ENCODE measurements at places on chromosomes 3 and 15.

DNA sequence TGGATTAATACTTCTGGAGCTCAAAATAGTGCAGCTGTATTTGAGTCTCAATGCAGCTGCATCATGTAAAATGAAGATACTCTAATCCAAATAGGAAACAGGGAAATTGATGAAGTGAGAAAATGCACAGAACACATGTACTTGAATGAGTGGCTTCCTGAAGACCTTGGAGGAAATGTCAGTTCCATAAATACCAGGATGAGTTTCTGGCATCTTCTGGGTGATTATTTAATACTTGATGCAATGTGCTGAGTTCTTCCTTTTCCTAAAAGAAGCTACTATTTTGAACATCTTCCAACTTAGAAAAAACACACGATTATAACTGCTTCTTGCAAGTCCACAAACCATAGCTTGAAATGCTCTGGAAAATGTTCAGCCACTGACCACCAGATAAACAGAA is 162.8 kb downstream of the SLC9A9 start:
- DNase-seq: no peak

GRCh38 chr3:41223078-41223477 is 23.8 kb downstream of the CTNNB1 start:
- no peak for DNase-seq

- no peak for DNase-seq
These were observed 1.0 kb upstream of the GALNT15 start for GRCh38 chr3:16173283-16174025.

DNA sequence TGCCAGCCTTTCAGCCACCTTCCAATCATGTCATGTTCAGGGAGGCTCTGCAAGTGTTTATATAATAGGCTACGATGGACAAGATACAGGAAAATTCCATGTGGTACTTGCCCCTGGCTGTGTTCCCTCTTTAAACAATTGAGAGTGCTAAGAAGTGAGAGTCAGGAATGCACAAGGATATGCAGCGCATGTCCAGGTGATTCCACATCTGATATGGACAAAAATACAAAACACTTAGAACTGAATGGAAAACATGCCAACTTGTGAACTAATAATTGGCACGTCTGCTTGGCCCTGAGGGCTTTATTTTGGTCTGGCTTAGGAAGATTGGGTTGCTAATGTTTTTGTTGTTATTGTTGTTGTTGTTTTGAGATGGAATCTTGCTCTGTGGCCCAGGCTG is 100.9 kb downstream of the CEMIP start:
- DNase-seq: no peak

- no peak for DNase-seq
These were observed 322.7 kb upstream of the ZNF717 start for GRCh38 chr3:76107935-76108570.

DNA sequence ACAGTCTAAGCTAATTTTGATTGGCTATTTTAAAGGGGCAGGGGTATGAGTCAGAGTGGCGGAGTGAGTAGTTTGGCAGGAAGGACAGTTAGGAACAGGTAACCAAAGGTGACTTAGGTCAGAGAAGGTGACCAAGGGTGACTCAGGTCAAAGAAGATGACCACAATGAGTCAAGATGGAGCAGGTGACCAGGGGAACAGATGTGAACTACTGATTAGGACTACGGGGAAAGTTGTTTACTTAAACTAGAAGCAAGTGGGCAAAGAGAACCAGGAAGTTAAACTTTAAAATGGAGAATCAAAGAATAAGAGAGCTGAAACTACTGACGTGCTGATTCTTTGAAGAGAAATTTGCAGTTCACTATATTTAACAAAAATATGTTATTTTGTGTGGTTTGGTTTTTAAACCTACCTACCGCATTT is 14.1 kb upstream of the CA12 start:
- no peak for DNase-seq

DNA sequence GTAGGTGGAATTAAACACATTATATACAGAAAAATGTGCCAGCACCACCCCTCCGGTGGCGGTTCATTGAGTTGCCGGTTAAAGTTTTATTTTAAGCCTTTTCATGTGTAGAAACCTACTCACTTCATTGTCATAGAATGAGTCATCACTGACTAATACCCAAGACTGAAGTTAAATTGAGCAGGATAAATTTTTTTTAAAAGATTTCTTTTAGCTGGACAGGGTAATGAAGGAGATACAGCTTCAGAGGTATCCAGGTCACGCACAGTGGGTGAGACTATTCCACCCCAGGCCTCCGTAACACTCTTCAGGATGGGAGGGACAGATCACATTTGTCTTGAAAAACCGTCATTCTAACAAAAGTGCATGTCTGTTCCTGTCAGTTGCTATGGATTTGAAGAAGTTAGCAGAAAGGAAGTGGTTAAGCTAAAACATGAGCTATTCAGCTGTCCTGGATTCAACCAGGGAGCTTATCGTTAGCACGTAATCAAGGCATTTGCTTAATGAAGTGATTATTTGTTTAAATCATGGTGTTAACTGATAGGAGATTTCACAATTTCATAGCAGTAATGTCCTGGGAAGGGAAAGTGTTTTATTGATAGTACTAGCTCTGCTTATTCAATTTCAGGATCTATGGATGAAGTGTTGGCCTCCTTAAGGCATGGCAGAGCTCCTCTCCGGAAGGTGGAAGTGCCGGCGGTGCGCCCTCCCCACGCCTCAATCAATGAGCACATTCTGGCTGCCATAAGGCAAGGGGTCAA is 23.4 kb downstream of the WHAMM start:
- no peak for DNase-seq

DNA sequence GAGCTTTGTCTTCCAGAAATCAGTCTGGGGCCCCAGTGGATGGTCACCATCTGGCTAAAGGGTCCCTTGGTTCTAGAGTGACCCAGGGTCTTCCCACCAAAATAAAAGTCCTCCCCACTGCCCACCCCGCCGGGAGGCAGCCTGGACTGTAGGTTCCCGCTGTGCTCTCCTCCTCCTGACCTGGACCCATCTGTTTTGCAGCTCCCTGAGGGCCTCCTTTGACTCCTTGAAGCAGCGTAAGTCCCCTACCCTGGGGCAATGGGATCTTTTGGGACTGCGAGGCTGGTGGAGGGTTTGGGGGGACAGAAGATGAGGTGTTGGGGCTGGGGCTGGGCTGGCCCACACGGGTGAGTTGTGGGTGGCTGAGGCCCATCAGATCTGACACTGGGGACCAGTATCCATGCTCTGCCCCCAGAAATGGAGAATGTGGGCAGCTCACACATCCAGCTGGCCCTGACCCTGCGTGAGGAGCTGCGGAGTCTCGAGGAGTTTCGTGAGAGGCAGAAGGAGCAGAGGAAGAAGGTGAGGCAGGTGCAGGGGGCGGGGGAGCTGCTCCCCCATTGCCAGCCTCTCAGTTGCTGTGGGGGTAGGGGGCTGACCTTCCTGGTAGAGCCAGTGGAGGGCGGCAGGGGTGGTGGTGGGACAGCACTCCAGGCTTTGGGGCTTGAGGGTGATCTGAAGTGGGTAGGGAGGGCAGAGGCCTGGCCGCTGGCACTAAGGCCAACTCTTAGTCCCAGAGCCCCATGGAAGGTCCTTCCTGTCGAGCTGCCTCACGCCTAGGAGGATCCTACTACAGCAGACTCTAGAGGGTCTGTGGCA is 30.4 kb downstream of the PSTPIP1 start:
- no peak for DNase-seq

- DNase-seq: peak; percentile 66
These were observed 141.4 kb downstream of the RBPMS2 start for GRCh38 chr15:64634027-64634426.

GRCh38 chr3:195809291-195809785 is 2.4 kb downstream of the MUC4 start:
- no peak for DNase-seq

- DNase-seq: no peak
These were observed 44.5 kb upstream of the FNDC3B start for GRCh38 chr3:171994646-171995428.

DNA sequence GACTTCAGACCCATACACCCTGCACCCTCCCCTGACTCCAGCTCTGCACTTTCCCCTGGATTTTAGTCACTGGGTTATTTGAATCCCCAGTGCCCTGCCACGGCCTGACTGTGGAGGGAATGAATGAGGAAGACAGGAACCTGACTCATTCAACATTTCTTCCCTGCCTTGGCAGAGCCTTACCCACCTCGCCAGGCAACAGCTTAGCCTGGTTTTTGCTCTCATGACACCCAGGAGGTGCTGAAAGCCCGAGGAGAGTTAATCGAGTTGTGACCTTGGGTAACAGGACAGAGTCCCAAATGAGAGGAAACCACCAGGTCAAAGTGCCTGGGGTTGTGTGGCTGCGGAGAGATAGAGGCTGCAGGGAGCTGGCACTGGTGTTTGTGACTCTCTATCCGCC is 128.3 kb downstream of the SMAD6 start:
- DNase-seq: no peak

DNA sequence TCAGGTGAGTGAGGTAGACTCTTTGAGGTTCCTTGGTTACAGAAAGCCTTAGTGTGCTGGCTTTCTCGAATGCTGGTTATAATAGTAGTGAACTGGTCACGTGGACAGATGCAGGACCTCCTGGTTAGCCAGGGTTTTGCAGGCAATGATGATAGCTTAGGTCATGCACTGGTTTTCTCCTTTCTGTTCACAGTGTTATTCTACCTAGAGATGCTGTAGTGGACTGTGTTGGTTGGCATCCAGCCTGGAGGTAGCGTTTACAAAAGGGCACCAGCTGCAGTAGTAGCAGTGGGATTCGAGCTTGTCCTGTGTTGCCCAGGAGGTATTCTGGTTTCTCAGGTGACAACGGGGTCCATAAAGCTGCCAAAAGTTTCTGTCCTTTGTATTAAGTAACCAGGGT is 27.0 kb downstream of the PCCB start:
- DNase-seq: no peak

DNA sequence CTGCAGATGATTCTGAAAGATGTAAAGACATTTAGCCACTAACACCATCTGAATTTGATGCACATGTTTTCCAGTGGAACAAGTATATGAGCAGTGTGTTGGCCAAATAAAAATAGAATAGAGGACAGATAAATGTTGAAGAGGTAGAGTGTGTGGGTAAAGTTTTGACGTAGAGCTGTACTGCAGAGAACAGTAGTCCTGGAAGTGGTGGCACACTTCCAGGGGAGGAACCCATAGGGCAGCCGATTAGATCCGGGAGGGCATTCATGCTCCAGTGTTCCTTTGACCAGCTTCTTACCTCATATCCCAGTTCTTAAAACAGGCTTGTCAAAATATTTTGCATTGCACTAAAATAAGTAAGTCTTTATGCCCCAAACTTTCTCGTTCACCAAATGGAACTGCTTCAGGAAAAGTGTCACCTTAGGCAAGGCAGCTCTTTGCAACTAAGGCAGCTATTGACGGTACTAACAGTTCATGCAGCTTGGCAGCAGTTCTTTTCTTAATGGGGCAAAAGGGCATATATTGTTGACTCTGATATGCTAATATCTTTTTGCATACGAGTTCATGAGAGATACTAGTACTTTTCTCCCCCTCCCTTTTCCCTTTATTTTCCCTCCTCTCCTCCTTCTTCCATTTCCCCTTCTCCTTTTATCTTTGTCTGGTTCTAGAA is 429.3 kb upstream of the AZI2 start:
- DNase-seq: no peak

DNA sequence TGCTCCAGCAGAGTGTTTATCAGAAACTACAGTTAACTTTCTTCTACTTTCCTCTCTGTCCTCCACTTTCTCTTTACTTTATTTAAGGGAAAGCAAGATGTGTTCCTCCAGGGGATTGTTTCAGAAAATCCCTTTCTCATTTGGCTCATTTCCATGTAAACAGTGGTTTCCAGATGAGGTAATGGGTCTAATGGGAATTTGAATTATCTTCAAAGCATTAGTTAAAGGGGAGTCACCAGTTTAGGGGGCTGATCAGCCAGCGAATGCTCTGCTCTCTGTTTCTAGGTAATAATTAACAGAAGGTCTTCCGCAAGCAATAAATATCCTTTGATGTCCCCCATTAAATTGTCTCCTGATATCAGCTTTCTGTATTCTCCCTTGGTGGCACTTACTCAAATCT is 30.4 kb upstream of the ZNF639 start:
- DNase-seq: no peak

- no peak for DNase-seq
These were observed 16.2 kb downstream of the MRAS start for GRCh38 chr3:138364356-138365252.

DNA sequence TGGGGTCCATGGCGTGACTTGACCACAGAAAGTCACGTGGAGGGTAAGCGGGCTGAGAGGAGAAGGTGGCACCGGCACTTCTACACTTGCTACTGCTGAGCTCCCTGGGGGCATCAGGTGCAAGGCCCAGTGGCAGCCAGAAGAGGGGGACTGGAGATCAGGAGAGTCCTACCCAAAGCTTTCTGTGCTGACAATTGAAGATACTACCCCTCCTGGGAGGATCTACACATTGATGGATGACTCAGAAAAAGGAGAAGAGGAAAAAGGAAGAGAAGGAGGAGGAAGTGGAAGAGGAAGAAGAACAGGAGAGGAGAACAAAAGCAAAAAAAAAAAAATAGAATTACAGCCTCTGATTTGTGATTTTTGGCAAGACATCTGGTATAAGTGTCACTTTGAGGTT is 41.2 kb downstream of the MYO5C start:
- DNase-seq: no peak

- DNase-seq: no peak
These were observed 2.6 kb upstream of the AGBL1 start for GRCh38 chr15:86077070-86077469.

GRCh38 chr15:68205954-68206539 is 915 bp upstream of the CALML4 start:
- no peak for DNase-seq

GRCh38 chr15:49984436-49984835 is 134.6 kb downstream of the ATP8B4 start:
- DNase-seq: no peak

- DNase-seq: no peak
These were observed 389.5 kb downstream of the LRTM1 start for GRCh38 chr3:54538346-54538745.

GRCh38 chr3:69683082-69683806 is 56.0 kb upstream of the MITF start:
- no peak for DNase-seq

DNA sequence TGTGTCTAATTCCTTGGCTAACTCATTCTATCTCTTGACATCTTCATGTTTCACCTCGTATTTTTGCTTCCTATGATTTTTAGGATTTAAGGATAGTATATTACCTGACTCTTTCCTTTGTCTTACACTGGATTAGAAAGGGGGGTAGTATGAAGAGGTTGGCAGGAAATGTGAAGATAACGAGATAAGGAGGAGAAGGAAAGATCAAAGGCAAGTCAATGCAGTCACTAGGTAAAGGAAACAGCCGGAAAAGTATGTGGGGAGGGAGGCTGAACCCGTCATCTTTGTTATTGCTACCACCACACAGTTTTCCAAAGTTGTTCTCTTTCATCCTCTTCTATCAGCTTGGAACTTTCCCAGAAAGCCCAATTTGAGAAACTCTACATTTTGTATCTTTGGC is 90.6 kb downstream of the SLC9A9 start:
- DNase-seq: no peak
